ENCODE measurements at places on chromosomes 3 and 15.

DNA sequence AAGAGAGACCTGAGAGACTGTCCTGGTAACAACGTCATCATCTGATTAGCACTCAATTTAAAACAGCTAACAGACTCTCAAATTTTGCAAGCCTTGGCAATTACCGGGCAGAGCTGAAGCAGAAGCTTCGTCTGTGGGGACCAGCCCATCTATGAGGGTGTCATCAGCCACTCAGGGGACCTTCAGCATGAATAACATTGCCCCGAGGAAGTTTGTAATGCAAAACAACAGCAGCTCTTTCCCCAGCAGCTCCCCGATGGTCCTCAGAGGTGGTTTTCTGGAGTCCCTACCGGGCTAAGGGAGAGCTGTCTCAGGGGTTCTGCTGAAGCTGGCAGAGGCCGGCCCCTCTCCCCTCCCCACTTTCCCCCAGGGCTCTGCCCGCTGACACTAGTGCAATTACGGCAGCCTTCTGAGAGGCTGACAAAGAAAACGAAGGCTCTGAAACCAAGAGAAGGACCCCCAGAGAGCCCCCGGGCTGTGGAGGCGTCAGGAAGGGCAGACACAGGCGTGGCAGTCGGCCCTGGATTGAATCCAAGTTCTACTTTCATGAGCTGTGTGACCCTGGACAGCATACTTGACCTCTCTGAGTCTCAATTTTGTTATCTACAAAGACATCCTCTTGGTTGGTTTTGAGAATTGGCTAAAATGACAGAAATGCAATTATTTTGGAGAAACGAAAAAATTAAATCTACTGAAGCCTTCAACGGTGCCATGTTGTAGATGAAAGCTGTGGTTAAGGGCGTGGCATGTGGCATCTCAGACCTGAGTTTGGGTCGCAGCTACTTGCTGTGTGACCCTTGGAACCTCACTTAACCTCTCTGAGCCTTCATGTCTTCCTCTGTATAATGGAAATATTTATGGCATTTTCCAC lies 102.1 kb upstream of the TLE3 start:
- DNase-seq = no peak

- no peak for DNase-seq
Measured at GRCh38 chr3:172048599-172048998, 9.2 kb downstream of the FNDC3B start.

DNA sequence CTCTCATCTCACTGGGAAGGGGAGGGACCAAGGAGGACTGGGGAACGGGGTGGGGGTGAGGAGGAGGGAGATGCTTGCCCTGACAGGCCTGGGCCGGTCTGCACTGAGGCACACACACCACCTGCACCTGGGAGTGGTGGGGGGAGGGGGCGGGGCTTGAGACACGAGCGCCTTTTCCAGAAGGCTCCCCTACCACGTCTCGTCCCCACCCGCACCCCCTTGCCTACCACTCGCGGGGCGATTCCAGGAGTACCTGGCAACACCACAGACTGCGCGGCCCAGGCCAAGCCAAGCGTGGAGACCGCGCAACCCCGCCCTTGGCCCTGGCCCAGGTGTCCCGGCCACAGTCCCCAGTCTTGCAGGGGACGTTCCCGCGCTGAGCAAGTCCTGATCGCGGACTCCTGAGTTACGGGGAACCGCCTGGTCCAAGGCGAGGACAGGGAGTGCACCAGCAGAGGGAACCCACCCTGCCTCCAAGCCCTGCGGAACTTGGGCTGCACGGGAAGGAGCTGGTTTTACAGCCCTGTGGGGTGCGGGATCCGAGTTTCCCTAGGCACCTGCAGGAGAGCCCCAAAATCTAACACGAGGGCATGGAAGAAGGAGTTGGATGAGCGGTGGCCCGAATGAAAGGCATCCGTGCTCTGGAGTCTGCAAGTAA lies 68.1 kb upstream of the SH3GL3 start:
- DNase-seq = no peak

DNA sequence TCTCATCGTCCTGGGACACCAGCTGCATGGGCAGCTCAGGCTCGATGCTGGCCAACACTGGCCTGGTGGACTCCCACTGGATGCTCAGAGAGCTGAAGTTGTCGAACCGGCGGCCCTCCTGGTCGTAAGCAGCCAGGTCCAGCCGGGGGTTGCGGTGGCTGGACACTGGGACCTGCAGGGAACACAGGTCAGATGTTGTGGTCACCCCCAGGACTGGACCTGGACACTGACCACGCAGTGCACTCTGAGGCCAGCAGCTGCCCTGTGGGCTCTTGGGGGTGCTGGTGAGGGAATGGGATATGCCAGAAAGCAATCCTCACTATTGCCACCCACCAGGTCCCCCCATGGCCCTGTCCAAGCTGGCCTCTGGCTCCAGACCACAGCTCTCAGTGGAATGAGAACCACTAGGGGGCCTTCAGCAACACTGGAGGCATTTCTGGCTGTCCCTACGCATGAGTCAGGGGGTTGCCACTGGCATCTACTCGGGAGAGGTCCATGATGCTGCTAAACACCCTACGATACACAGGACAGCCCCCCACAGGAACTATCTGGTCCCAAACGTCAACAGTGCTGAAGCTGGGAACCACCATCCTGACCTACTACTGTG lies 66.1 kb downstream of the NUP210 start:
- DNase-seq = no peak
